ENCODE measurements at places on chromosomes 12 and 14. TPM values are rescaled to one million over a fixed set of nuclear protein-coding genes. Genes with fewer than 3 reads are reported as not detected.

The DDX11 gene
- 5.3 TPM for total RNA-seq

The PMEL gene
- 1.1 TPM for total RNA-seq

The CFL2 gene
- total RNA-seq = 261 TPM

The RERGL gene
- 1.4 TPM for total RNA-seq

- no peaks in the 10 kb centered on the region for H3K4me1 ChIP-seq
- no peak overlapping the region for H3K27ac ChIP-seq
- no peak overlapping the region for H3K4me3 ChIP-seq
- no peaks in the 10 kb centered on the region for H3K27me3 ChIP-seq
- H3K36me3 ChIP-seq = no peaks in the 10 kb centered on the region
These were observed 11.4 kb downstream of the GLT1D1 start for GRCh38 chr12:128864516-128865186.

DNA sequence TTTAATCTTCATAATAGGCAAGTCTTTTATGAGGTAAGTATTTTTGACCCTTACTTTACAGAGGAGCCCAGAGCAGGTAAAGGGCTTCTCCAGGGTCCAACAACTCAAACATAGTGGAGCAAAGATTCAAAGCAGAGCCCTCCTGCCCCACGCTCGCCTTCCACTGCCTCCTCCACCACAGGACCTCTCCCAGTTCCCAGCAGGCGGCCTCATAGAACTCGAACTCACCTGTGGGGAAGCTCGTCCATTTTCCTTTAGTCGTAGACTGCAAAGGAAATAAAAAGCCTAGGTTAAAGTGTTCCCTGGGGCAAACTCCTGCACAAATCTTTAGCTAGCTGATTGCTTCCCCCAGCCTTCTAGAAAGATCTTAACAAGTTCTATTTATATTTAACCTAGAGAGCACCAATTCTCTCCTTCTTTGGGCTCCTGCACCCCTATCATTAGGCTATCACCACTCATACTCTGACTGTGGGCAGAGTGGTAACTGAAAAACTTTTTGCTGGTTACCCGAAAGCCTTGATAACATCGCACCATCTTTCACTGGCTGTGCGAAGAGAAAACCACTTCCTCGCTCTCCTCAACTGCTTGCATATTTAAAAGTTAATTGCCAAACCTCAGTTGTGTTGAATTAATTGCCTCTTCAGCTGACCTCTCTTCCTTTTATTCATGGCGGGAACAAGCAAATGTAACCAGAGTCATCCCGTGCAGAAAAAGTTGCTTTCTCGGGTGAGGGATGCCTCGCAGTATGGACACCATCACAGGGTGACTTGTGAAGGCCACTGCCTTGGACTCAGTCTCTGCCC is 299.6 kb downstream of the DPF3 start:
- DNase-seq = no peak
- H3K4me1 ChIP-seq = no peaks in the 10 kb centered on the region
- H3K27ac ChIP-seq = no peak overlapping the region
- H3K36me3 ChIP-seq = no peaks in the 10 kb centered on the region

DNA sequence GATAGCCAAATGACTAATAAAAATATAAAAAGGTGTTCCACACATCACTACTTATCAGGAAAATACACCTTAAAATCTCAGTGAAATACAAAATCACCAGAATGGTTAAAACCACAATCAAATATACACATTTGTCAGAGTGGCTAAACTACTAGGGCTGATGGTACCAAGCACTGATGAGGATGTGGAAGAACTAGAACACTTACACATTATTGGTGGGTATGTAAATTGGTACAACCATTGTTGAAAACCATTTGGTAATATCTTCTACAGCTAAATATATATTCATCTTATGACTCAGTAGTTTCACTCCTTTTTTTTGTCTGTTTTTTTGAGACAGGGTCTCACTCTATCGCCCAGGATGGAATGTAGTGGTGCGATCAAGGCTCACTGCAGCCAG is 48.5 kb upstream of the TTC7B start:
- H3K27ac ChIP-seq = no peak overlapping the region
- no peaks in the 10 kb centered on the region for H3K36me3 ChIP-seq
- no peak overlapping the region for H3K4me3 ChIP-seq
- H3K27me3 ChIP-seq = no peaks in the 10 kb centered on the region

DNA sequence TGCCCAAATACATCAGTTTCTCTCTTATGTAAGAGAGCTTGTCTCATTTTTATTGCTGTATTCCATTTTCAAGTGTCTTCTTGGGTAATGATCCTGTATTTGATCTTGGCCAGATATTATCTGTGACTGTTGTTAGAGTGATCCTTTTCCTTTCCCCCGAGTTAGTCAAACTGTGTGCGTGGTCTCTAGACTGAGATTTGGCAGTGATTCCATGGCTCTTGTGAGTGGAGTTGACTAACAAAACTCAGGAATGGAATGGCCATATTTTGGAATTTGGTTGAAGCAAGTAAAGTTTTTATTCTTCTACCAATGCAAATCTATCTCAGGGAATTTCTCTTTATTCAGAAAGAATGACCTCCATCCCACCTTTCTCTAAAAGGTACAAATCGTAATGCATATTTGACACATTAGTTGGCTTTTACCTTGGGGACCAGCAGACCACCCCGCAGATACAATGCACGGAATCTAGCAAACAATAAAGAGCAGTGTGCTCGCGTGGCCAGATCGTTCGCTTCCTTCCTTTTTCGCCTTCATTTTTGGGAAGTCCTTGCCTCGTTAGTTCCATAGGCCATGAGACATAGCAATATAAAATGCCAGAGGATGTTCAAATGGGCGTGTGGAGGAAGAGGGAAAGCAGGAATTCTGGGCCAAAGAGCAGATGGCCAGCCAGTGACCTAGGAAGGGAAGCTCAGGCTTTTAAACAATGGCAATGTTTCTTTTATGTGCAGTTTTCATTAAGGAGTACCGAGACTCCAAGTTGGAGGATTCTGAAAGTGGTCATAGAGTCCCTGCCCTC is 24.4 kb downstream of the ETV6 start:
- no peaks in the 10 kb centered on the region for H3K36me3 ChIP-seq
- no peak overlapping the region for H3K27ac ChIP-seq
- DNase-seq = no peak
- no peaks in the 10 kb centered on the region for H3K4me1 ChIP-seq
- no peak overlapping the region for H3K4me3 ChIP-seq

GRCh38 chr14:64830961-64831360 is 48.7 kb downstream of the SPTB start:
- no peaks in the 10 kb centered on the region for H3K36me3 ChIP-seq
- no peaks in the 10 kb centered on the region for H3K27me3 ChIP-seq
- H3K4me3 ChIP-seq = no peak overlapping the region

DNA sequence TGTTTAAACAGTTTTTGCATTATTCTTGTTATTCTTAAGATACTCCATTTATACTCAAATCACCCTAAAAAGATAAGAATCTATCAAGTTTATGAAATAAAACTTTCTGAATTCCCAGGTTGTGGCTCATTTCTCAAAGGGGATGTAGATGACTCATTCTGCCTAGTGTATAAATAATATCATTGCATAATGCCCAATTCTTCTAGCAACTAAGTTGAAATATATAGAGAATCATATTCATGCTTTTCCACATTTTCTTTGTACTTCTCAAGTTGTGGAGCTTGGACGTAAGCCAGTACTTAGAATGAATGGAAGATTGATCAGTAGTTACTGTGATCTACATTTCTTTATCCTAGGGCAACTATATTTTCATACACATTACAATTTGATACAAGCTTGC is 201.1 kb downstream of the PPFIA2 start:
- H3K27ac ChIP-seq = no peak overlapping the region
- no peak overlapping the region for H3K4me3 ChIP-seq
- DNase-seq = no peak
- H3K27me3 ChIP-seq = no peaks in the 10 kb centered on the region
- H3K4me1 ChIP-seq = no peaks in the 10 kb centered on the region

DNA sequence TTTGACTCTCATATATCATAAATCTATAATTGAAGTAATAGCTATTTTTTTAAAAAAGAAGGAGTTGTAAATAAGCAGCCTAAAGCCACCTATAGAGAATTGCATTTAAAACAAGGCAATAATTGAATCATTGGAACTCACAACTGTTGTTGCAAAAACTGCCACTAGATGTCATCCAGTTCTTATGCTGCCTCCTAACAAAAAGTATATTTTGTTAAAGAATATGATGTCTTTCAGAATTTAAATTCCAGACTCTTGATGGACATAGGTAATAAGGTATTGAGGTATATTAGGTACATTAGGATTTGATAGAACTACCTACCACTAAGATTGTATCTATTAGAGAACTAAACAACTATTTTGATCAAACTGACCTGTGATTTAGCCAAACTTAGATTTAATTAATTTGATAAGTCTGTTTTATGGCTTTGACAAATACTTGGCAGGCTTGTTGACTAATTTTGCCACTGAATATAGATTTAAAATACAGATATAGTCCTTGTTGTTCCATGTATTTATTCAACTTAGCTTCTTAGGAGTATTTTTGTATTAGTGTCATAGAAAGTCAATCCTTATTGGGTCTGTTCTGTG is 401.4 kb downstream of the RPL10L start:
- H3K36me3 ChIP-seq = no peaks in the 10 kb centered on the region
- no peaks in the 10 kb centered on the region for H3K27me3 ChIP-seq

DNA sequence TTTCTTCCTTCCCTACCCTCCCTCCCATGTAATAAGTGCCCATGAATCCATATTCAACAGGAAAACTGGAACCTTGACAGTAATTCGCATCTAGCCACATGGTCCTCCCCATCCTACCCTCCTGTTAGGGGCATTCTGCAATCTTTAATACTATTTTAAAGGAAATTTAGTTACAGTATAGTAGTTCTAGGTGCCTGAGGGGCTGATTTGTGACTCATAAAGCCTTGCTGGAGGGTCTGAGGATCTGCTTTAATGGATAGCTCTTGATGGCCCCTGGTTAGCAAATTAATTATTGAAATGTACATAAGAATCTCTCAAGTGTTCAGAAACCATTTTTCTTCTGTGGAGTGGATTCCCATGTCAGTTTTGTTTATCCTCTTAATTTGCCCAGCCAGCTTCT is 54.1 kb downstream of the ESRRB start:
- H3K36me3 ChIP-seq = no peaks in the 10 kb centered on the region
- no peaks in the 10 kb centered on the region for H3K27me3 ChIP-seq
- DNase-seq = no peak
- no peak overlapping the region for H3K27ac ChIP-seq

GRCh38 chr12:60197589-60197988 is 601.8 kb downstream of the SLC16A7 start:
- no peak overlapping the region for H3K4me3 ChIP-seq
- no peak for DNase-seq
- H3K4me1 ChIP-seq = no peaks in the 10 kb centered on the region
- H3K27ac ChIP-seq = no peak overlapping the region
- H3K36me3 ChIP-seq = no peaks in the 10 kb centered on the region
- H3K27me3 ChIP-seq = no peaks in the 10 kb centered on the region

- H3K36me3 ChIP-seq = no peaks in the 10 kb centered on the region
- no peak for DNase-seq
- H3K27me3 ChIP-seq = no peaks in the 10 kb centered on the region
- peaks cover 38% of the 10 kb centered on the region for H3K4me1 ChIP-seq
- no peak overlapping the region for H3K4me3 ChIP-seq
- no peak overlapping the region for H3K27ac ChIP-seq
These were observed 361.4 kb downstream of the CACNA1C start for GRCh38 chr12:2413999-2414792.

GRCh38 chr12:46214668-46215436 is 54.0 kb downstream of the SLC38A1 start:
- no peaks in the 10 kb centered on the region for H3K27me3 ChIP-seq
- no peaks in the 10 kb centered on the region for H3K36me3 ChIP-seq
- DNase-seq = no peak
- no peak overlapping the region for H3K4me3 ChIP-seq
- H3K27ac ChIP-seq = no peak overlapping the region
